ENCODE measurements at places on chromosomes 4 and X.
A peak's percentile ranks its signal among the peaks of the same experiment; 100 is the strongest.

DNA sequence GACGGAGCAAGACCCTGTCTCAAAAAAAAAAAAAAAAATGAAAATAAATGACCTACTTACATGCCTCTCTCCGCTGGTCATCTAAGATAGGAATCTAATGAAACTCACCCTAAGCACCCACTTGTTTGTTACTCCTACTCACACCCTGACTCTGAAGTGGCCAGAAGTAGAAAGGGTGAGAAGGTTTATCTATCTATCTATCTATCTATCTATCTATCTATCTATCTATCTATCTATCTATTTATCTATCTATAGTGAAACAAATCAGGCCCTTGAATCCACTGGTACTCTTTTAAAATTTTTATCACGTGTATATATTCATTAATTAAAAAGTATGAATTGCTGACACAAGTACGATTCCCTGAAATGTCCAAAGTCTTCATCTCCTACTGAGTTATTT is 75.2 kb downstream of the SLC10A7 start:
- peaks cover 10% of the 10 kb centered on the region for H3K36me3 ChIP-seq
- peaks cover 24% of the 10 kb centered on the region for H3K4me1 ChIP-seq
- DNase-seq, result no peak
- H3K27me3 ChIP-seq, result no peaks in the 10 kb centered on the region
- no peak overlapping the region for H3K27ac ChIP-seq

GRCh38 chrX:127877318-127877717 is 174.9 kb downstream of the ACTRT1 start:
- DNase-seq, result no peak
- no peaks in the 10 kb centered on the region for H3K36me3 ChIP-seq
- no peak overlapping the region for H3K27ac ChIP-seq
- H3K27me3 ChIP-seq, result no peaks in the 10 kb centered on the region
- H3K4me1 ChIP-seq, result no peaks in the 10 kb centered on the region

GRCh38 chr4:151561551-151562256 is 152.7 kb downstream of the FHIP1A start:
- no peak overlapping the region for H3K4me3 ChIP-seq
- H3K4me1 ChIP-seq, result no peaks in the 10 kb centered on the region
- H3K27me3 ChIP-seq, result peaks cover 32% of the 10 kb centered on the region
- H3K36me3 ChIP-seq, result no peaks in the 10 kb centered on the region
- DNase-seq, result no peak

GRCh38 chrX:85375333-85375738 is 4.1 kb downstream of the POF1B start:
- H3K4me1 ChIP-seq, result no peaks in the 10 kb centered on the region
- H3K4me3 ChIP-seq, result no peak overlapping the region
- no peaks in the 10 kb centered on the region for H3K36me3 ChIP-seq
- no peak overlapping the region for H3K27ac ChIP-seq
- no peaks in the 10 kb centered on the region for H3K27me3 ChIP-seq

DNA sequence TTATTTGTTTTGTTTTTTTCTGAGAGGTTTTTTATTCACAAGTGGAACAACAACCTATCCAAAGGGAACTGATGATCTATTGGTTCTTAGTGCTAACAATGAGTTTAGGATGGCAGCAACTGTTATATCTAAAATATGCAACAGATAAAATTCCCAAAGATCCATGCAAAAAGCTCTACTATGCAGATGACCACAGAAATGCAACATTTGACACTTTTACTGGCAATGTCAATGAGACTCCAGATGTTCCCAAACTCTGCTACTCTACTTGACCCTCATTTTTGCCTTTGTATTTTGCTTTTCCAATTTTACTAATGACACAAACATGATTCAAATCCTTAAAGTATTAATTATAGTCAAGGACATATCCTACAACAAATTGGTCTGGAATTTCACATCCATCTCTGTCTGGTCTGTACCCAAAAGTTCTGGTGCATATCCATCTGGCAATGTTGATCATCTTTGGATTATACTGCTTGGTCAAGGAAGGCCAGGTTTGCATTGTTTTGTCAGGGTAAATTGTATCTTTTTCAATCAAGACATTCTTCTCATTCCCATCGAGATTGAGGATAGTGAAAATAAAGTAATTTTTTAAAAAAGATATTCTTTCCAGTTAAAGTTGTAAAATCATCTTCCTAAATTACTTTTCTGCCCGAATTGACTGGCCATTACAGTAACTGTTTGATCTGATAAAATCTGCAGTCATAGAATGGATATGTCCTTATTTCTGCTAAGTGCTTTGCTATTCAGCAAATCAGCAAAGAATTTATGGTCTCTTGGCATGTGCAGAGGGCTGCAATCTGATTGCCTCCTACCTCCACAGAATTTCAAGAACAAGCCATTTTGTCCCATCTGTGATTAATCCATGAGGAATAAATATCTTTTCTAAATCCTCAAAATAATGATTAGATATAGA is 73.6 kb downstream of the FGFBP1 start:
- DNase-seq, result no peak
- H3K27ac ChIP-seq, result no peak overlapping the region
- no peaks in the 10 kb centered on the region for H3K36me3 ChIP-seq
- H3K27me3 ChIP-seq, result peaks cover 2% of the 10 kb centered on the region
- no peaks in the 10 kb centered on the region for H3K4me1 ChIP-seq
- no peak overlapping the region for H3K4me3 ChIP-seq

- no peak overlapping the region for H3K4me3 ChIP-seq
- H3K36me3 ChIP-seq, result no peaks in the 10 kb centered on the region
- no peak overlapping the region for H3K27ac ChIP-seq
- no peaks in the 10 kb centered on the region for H3K27me3 ChIP-seq
Observed at GRCh38 chr4:1568855-1569460, 115.2 kb downstream of the FAM53A start.

DNA sequence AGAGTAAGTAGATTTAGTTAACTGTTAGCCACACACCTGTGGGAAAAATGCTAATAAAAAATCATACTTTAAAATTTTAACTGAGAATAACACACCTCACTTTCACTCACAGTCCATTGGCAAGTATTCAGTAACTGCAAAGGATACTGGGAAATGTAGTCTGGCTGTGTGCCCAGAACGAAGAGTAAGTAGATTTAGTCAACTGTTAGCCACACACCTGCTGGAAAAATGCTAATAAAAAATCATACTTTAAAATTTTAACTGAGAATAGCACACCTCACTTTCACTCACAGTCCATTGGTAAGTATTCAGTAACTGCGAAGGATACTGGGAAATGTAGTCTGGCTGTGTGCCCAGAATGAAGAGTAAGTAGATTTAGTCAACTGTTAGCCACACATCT is 178.4 kb upstream of the NWD2 start:
- DNase-seq, result no peak
- no peaks in the 10 kb centered on the region for H3K4me1 ChIP-seq
- no peaks in the 10 kb centered on the region for H3K27me3 ChIP-seq
- H3K4me3 ChIP-seq, result no peak overlapping the region
- H3K36me3 ChIP-seq, result no peaks in the 10 kb centered on the region
- H3K27ac ChIP-seq, result no peak overlapping the region

DNA sequence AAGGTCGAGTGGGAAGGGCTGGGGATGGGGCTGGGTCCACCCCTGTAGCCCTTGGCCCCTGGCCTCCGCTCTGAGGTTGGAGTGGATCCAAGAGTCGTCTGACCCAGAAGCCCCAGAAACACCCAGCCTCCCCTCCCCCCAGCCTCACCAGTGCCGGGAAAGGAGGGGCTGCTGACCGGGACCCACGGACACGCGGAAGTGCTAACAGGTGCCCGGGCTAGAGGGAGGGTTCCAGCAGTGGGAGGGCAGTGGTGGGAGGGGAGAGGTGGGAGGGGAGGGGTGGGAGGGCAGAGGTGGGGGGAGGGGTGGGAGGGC is 131.8 kb upstream of the NKX1-1 start:
- H3K36me3 ChIP-seq, result no peaks in the 10 kb centered on the region
- H3K4me3 ChIP-seq, result no peak overlapping the region
- peak; percentile 39 for DNase-seq
- H3K4me1 ChIP-seq, result no peaks in the 10 kb centered on the region
- H3K27ac ChIP-seq, result no peak overlapping the region

DNA sequence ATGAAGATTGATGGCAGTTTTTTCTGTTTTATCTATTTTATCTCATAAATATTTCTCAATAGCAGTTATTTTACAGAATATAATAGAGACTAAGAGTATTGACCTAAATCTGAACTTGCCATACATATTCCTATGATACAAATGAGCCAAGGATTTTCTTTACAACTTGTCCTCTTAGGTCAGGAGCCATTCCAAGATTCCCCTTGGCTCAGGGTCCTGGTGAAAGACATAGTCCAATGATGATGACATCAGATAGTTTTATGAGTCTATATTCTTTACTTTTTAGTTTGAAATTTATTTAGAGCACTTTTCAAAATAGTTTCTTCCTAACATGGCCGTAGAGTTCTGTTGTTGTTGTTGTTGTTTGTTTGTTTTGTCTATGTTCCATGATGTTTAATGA is 869.1 kb upstream of the GRID2 start:
- H3K27me3 ChIP-seq, result no peaks in the 10 kb centered on the region
- no peak for DNase-seq
- H3K4me3 ChIP-seq, result no peak overlapping the region
- no peaks in the 10 kb centered on the region for H3K4me1 ChIP-seq

- no peak overlapping the region for H3K4me3 ChIP-seq
- H3K27me3 ChIP-seq, result no peaks in the 10 kb centered on the region
- DNase-seq, result no peak
Observed at GRCh38 chrX:8323356-8323755, 141.3 kb upstream of the VCX3B start.

DNA sequence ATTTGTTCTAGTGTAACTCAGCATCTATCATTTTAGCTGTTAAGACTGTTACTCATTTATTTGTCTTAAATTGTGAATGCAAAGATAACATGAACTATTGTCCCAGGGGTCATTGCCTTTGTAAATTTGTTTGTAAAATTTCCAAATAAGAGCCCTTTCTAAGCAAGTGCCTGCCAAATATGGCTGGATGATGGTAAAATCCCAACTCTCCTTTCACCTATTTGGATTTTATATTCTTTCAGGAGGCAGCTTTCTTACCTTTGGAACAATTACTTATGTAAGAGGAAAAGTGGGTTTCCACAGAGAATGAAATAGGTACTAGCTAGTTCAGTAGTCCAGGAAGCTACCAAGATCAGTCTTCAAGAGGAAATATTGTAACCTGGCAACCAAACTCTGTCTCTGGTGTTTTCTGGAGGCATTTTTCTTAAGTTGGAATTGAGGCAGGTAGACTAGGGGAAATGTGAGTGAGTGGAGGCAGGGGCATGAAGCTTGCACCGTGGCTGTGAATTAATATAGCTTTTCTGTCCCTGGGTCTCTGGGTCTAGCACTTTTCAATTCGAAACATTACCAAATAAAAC is 363.0 kb upstream of the ZCCHC13 start:
- no peak overlapping the region for H3K27ac ChIP-seq
- no peak overlapping the region for H3K4me3 ChIP-seq
- H3K27me3 ChIP-seq, result no peaks in the 10 kb centered on the region
- H3K4me1 ChIP-seq, result peaks cover 14% of the 10 kb centered on the region
- no peak for DNase-seq

- no peak for DNase-seq
- no peaks in the 10 kb centered on the region for H3K36me3 ChIP-seq
- no peak overlapping the region for H3K4me3 ChIP-seq
- no peak overlapping the region for H3K27ac ChIP-seq
- H3K4me1 ChIP-seq, result no peaks in the 10 kb centered on the region
Observed at GRCh38 chrX:105101378-105101777, 119.1 kb downstream of the TEX13A start.

- peaks cover 6% of the 10 kb centered on the region for H3K27me3 ChIP-seq
- no peak overlapping the region for H3K27ac ChIP-seq
- peaks cover 28% of the 10 kb centered on the region for H3K4me1 ChIP-seq
- DNase-seq, result no peak
- H3K36me3 ChIP-seq, result peaks cover 7% of the 10 kb centered on the region
- H3K4me3 ChIP-seq, result no peak overlapping the region
Observed at GRCh38 chr4:15898902-15899301, 39.6 kb downstream of the FGFBP1 start.

- H3K4me1 ChIP-seq, result peaks cover 20% of the 10 kb centered on the region
- DNase-seq, result no peak
- no peak overlapping the region for H3K4me3 ChIP-seq
- H3K36me3 ChIP-seq, result no peaks in the 10 kb centered on the region
Observed at GRCh38 chr4:153808175-153808574, 19.3 kb upstream of the SFRP2 start.

DNA sequence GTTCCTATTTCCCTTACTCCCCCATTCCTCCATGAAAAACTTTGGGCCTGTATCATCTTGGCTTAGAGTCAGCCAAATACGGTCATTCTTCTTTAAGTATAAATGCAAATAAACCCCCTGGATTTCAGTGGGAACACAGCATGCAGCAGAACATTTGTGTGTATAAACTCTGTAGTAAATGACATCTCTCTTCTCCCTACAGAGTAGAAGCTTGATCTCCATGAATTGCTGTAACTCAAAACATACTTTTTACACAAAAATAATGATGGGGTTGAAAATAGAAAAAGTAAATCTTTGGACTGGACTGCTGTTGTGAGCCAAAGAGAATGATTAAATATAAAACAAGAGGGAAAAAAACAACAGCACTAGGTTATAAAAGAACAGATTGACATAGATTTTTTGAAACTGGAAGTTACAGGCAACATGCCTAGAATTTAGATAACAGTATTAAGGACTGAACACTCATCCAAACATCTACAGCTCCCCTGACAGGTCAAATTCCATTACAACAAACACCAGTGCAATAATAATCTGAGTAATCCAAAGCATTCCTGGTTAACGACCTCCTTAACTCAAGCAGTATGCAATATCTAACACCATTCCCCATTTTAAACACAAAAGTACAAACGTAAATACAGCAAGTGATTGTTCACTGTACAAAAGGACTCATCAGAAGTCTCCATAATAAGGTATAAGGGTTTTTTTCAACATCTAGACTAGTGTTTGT is 30.7 kb downstream of the TSPAN5 start:
- H3K4me3 ChIP-seq, result no peak overlapping the region
- DNase-seq, result no peak
- H3K4me1 ChIP-seq, result peaks cover 50% of the 10 kb centered on the region

DNA sequence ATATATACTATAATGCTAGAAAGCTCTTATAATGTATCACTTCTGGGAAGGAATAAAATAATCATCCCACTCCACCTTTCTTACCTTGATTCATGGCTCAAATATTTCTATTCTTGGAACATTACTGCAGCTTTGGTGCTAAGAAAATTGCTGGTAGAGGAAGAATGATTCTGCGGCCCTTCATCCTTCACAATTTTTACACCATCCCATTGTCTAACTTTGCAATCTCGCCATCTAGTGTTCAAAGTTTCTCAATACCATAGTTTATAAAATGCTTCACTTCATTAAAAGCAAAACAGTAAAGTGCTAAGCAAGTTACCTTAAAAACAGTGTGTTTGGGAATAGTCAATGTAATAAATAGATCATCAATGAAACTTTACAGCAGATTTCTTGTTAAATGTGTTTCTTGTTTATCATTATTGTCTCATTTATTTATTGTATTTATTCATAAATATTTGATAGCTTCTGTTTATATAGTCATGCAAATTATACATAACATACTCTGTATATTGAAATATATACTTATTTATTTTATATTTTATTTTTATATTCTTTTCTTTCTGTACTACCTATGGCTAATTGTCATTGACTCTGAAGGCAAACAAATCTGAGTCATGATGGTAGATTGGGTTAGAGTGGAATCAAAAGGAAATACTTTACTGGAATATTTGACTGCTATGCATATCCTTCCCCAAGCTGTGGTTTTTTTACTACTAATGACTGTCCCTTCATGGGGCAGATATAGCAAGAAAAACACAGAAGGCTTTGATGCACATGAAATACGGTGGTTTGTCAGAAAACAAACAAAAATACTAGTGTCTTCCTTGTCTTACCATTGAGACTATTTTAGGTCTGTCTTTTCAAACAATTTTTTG is 390.7 kb downstream of the MAPK10 start:
- H3K27me3 ChIP-seq, result no peaks in the 10 kb centered on the region
- no peak for DNase-seq
- no peak overlapping the region for H3K27ac ChIP-seq
- no peaks in the 10 kb centered on the region for H3K4me1 ChIP-seq

- DNase-seq, result no peak
- no peaks in the 10 kb centered on the region for H3K27me3 ChIP-seq
- H3K4me1 ChIP-seq, result peaks cover 27% of the 10 kb centered on the region
- peaks cover 9% of the 10 kb centered on the region for H3K36me3 ChIP-seq
Observed at GRCh38 chrX:41178201-41178600, 93.0 kb downstream of the USP9X start.

Measured in natural killer cell treated with Interleukin-12 subunit alpha and Interleukin-12 subunit beta and Interleukin-15 and Interleukin-18, amount 100 ng/mL, for 72 hours (primary cell).